CD4-positive, alpha-beta memory T cell (primary cell): ENCODE measurements at places on chromosomes 12 and 14.

- no peak overlapping the region for H3K27ac ChIP-seq
- H3K27me3 ChIP-seq: no peaks in the 10 kb centered on the region
- H3K4me1 ChIP-seq: no peaks in the 10 kb centered on the region
- H3K4me3 ChIP-seq: no peak overlapping the region
Measured at GRCh38 chr12:65015850-65016249, 105.3 kb downstream of the WIF1 start.

- H3K4me3 ChIP-seq: no peak overlapping the region
- DNase-seq: no peak
- H3K27ac ChIP-seq: no peak overlapping the region
- H3K36me3 ChIP-seq: peaks cover 33% of the 10 kb centered on the region
- H3K27me3 ChIP-seq: no peaks in the 10 kb centered on the region
Measured at GRCh38 chr12:132138941-132139871, 4.9 kb downstream of the DDX51 start.

DNA sequence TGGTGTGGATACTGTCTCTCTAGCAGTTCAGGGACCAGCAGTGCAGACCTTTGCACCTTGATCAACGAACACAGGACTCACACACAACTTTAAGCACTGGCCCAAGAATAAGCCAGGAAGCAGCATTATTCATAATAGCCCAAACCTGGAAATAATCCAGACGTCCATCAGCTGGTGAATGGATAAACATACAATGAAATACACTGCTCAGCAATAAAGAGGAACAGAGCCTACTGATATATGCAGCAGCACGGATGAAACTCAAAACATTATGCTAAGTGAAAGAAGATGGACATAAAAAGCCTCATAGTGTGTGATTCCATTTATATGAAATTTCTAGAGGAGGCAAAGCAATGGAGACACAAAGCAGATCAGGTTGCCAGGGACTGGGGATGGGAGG, 303.9 kb upstream of the FKBP4 start:
- no peaks in the 10 kb centered on the region for H3K36me3 ChIP-seq
- H3K4me1 ChIP-seq: no peaks in the 10 kb centered on the region
- no peak for DNase-seq
- H3K4me3 ChIP-seq: no peak overlapping the region
- H3K27ac ChIP-seq: no peak overlapping the region

- no peak overlapping the region for H3K4me3 ChIP-seq
- H3K36me3 ChIP-seq: peaks cover 22% of the 10 kb centered on the region
- H3K27ac ChIP-seq: no peak overlapping the region
- no peaks in the 10 kb centered on the region for H3K27me3 ChIP-seq
Measured at GRCh38 chr14:74737753-74738325, 24.9 kb downstream of the FCF1 start.

GRCh38 chr14:80522936-80523335, 311.6 kb upstream of the DIO2 start:
- DNase-seq: no peak
- H3K4me3 ChIP-seq: no peak overlapping the region
- no peak overlapping the region for H3K27ac ChIP-seq
- H3K36me3 ChIP-seq: no peaks in the 10 kb centered on the region

DNA sequence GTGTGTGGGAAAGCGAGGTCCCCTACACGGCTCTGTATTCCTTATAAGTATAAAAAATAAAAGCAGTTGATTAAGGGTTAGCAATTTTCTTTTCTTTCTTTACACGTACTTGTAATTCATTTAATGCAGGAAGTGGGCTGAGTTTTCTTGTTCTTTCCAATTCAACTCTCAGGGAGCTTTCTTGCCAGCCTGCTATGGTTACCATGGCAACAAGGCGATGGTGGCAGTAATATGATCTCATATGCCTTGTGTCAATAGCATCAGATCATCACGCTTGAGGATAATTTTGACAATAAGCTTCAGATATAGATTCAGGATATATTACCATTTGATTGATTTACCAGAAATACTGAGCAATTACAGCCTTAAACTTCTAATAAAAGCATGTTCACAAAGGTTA, 466.5 kb downstream of the APAF1 start:
- H3K4me3 ChIP-seq: no peak overlapping the region
- H3K27ac ChIP-seq: no peak overlapping the region
- no peaks in the 10 kb centered on the region for H3K4me1 ChIP-seq
- no peaks in the 10 kb centered on the region for H3K27me3 ChIP-seq

DNA sequence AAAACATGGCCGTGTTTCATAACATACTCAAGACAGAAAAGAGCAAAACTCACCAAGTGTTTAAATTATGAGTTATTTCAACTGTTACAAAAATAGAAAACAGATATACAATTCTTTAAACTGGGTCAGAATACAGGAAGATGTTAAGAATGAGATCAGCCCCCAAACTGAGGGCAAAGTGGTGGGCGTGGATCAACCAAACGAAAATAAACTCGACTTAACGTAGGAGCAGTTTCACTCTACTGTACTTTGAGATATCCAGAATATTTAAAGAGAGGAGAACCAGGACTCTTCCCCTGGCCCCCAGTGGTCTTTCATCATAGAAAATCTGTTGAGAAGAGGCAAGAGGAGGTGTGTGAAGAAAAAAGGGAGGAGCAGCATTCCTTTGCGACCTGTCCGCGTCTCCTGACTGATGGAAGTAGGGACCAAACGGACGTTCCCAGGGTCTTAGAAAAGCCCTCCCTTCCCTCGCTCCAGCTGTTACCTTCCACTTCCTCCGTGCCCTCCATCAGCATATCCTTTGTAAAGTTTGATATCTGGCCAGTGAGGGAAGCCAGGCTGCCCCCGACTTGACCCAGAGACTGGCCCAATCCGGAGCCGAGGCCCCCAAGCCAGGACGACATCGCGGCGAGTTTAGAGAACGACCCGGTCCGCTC, 668 bp downstream of the TRIP11 start:
- DNase-seq: no peak
- peak overlapping the region; percentile 71 for H3K4me3 ChIP-seq
- no peaks in the 10 kb centered on the region for H3K36me3 ChIP-seq
- no peaks in the 10 kb centered on the region for H3K27me3 ChIP-seq
- peak overlapping the region; percentile 89 for H3K27ac ChIP-seq

- H3K27me3 ChIP-seq: no peaks in the 10 kb centered on the region
- no peaks in the 10 kb centered on the region for H3K4me1 ChIP-seq
- peaks cover 35% of the 10 kb centered on the region for H3K36me3 ChIP-seq
Measured at GRCh38 chr14:90034156-90034555, 27.6 kb upstream of the KCNK13 start.

GRCh38 chr14:22870811-22871223, 723 bp upstream of the LRP10 start:
- H3K4me1 ChIP-seq: peaks cover 44% of the 10 kb centered on the region
- H3K27ac ChIP-seq: peak overlapping the region; percentile 79
- H3K4me3 ChIP-seq: peak overlapping the region; percentile 14
- H3K27me3 ChIP-seq: no peaks in the 10 kb centered on the region

GRCh38 chr12:124512667-124513296, 54.6 kb downstream of the NCOR2 start:
- H3K4me3 ChIP-seq: no peak overlapping the region
- DNase-seq: no peak
- peaks cover 5% of the 10 kb centered on the region for H3K4me1 ChIP-seq
- no peak overlapping the region for H3K27ac ChIP-seq
- no peaks in the 10 kb centered on the region for H3K27me3 ChIP-seq

DNA sequence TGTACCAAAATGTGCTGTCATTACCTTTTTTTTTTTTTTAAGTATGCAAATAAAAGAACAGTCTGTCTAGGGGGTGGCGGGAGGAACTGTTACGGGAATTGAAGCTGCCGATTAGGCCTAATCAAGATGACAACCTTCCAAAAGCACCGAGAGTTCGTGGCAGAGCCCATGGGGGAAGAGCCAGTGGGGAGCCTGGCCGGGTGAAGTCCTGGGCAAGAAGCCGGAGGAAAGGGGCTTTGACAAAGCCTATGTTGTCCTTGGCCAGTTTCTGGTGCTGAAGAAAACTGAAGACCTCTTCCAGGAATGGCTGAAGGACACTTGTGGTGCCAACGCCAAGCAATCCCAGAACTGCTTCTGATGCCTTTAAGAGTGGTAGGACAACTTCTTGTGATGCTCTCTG, 42.6 kb downstream of the ACTN1 start:
- H3K4me1 ChIP-seq: peaks cover 27% of the 10 kb centered on the region
- H3K27ac ChIP-seq: no peak overlapping the region
- no peaks in the 10 kb centered on the region for H3K36me3 ChIP-seq
- no peak for DNase-seq
- H3K4me3 ChIP-seq: no peak overlapping the region
- H3K27me3 ChIP-seq: no peaks in the 10 kb centered on the region

DNA sequence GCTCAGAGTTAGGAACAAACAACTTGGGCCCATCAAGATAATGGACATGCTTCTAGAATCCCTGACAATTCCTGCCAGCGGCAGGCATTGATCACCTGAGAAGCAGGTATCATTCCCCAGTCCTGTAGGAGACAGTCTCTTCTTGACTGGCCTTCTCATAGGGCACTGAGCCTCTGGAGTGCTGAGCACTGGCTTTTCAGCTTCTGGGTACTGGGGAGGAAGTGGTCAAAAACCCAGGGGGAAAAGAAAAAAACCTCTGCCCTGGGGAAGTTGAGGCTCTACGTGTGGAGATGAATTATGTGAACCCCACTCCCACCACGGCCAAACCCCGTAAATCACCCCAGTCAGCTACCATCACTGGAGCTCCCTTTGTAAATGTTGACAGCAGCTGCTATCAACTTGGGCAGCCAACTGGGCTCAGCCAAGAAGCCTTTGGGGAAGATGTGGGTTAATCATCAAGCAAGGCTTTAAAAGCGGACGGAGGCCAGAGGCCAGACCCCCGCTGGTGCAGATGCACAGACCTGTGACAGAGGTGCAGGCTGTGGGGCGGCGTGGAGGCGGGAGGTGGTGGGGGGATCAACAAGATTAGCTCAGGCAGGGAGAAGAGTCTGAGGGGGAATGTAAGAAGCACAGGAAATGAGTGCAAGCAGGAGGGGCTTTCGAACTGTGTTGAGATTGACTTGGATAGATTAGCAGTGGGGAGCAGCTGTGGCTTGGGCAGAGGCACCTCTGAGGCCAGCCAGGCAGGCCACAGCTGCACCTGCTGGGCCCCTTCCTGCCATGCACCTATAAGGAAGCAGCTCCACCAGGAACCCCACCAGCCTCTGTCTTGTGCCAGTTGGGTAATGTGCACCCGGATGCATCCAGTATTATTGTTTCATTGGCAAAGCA, 105.4 kb upstream of the HIF1A start:
- no peak overlapping the region for H3K27ac ChIP-seq
- H3K36me3 ChIP-seq: no peaks in the 10 kb centered on the region

DNA sequence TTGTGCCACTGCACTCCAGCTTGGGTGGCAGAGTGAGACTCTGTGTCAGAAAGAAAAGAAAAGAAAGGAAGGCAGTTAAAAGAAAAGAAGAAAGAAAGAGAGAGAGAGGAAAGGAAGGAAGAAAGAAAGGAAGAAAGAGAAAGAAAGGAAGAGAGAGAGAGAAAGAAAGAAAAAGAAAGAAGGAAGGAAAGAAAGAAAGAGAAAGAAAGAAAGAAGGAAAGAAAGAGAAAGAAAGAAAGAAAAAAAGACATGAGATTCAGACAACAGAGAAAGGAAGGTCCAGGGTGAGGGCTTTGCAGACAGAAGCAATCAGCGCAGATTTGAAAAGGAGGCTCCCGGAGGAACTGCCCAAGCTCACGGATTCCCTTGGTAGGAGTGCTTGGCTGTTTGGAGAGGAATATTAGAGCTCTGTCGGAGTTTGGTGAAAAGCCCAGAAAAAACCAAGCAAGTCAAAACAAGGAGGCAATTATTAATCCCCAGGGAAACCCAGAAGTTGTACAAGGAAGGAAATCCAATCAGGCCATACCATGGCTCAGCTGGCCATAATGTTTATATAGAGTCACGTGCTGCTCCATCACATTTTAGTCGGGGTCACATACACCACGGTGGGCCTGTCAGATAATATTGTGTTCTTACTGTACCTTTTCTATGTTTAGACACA, 11.6 kb upstream of the CCDC85C start:
- peaks cover 5% of the 10 kb centered on the region for H3K27me3 ChIP-seq
- H3K4me1 ChIP-seq: peaks cover 7% of the 10 kb centered on the region
- DNase-seq: no peak
- no peaks in the 10 kb centered on the region for H3K36me3 ChIP-seq

DNA sequence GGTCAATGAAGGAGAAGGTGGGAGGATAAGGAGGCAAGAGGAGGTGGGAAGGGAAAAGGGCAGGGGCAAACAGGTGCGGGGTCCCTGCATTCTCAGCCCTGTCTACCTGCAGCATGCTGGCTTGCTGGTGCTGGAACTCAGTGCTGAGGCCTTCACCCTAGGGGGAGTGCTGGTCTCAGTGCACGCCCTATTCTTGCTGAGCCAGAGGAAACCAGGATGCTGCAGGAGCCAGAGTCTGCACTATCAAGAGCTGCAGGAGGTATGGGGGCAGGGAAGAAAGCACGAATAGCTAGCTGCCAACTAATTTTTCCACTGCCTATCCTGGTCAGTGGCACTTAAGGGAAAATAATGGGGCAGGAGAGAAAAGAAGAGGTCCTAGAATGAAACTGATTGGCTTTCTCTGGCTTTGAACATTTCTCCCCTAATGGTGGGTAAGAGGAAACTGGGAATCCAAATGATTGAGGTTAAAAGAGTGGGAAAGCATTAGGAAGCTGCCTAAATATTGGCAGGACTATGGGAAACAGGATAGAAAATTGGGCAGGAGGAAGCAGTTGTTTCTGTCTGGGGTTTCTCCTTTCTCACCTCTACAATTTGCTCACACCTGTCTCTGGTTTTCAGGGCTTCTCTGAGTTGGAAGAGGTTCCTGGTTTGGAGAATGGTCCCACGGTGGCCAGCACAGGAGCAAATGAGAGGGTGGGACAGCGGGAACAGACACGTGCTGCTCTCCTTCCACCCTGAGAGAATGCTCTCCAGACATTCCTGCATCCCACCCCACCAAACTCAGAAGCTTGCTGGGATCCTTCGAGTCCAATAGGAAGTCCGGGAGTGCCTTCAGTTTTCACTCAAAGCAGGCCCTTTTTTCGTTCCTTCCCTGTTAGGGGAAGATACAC, 1.9 kb downstream of the TMEM253 start:
- H3K27me3 ChIP-seq: no peaks in the 10 kb centered on the region
- H3K27ac ChIP-seq: peak overlapping the region; percentile 90
- peak overlapping the region; percentile 96 for H3K4me3 ChIP-seq

DNA sequence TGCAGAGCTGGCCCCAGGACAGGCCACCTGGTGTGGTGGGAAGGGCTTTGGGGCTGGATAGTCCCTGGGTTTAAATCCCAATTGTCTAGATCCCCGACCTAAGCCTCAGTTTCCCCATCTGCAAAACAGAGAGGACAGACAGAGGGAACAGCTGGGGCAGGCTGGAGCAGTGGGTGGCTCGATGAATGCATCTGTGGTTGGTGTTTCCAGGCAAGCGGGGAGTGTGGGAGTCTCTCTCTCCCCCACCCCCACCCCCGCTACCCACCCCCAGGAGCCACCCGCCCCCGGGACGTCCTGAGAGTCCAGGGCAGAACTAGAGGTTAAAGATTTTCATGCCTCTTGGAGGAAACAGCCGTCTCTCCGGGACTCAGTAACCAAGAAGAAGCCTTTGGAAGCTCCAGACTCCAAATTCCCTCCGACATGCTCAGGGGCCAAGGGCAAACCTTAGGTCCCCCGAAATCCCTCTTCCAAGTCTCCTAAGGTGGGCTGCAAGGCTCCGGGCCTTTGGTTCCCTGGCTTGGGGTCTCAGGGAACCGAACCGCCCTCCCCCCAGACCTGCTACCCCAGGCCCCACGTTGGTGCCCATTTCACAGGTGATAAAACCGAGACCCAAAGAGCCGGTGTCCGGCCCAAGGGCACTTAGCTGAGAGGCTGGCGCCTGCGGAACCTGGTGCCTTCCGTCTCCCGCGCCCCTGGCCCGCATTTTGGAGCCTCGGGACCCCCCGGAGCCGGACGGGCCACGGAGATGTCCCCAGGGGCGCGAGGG, 474 bp downstream of the TRPV4 start:
- DNase-seq: no peak
- no peaks in the 10 kb centered on the region for H3K4me1 ChIP-seq
- no peak overlapping the region for H3K4me3 ChIP-seq
- H3K36me3 ChIP-seq: no peaks in the 10 kb centered on the region
